ENCODE measurements at places on chromosomes 4 and X. TPM values are rescaled to one million over a fixed set of nuclear protein-coding genes. Genes with fewer than 3 reads are reported as not detected.

DNA sequence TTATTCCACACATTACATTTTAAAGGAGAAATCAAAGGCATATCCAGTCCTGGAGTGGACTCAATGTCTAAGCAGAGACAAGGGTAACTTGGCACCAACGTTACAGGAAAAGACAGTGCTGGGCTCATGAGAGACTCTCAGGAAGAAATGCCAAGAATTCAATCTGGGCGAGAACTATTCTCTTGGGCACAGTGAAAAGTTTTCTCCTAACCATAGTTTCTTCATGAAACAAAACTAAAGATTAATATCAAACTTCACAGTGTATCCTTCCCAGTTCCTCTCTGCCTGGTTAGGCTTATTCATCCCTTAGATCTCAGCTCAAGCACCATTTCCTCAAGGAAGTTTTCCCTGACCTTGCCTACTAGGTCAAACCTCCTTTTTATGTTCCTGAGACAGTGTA, 109.4 kb upstream of the TLL1 start:
- no peaks in the 10 kb centered on the region for H3K36me3 ChIP-seq
- H3K27me3 ChIP-seq, result no peaks in the 10 kb centered on the region
- H3K27ac ChIP-seq, result no peak overlapping the region
- no peak overlapping the region for H3K4me3 ChIP-seq

DNA sequence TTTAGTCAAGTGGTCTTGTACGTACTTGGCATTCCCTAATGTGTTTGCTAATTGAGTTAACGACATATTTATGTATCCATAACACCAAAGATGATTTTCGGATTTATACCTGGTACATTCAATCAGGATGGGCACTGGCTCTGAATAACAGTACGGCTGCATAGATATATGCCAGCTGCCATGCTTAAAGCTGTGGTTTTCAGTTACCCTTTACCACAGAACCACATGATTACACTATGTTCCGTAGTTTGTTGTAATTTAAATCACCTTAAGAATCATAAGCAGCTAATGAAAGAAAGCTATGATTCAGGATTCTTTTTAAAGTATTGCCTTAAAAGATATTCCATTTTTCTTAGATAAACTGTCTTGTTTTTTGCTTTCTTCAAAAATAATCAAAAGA, 53.6 kb downstream of the FIP1L1 start:
- H3K4me1 ChIP-seq, result no peaks in the 10 kb centered on the region
- H3K4me3 ChIP-seq, result no peak overlapping the region
- no peaks in the 10 kb centered on the region for H3K27me3 ChIP-seq
- no peak for DNase-seq

- H3K4me1 ChIP-seq, result no peaks in the 10 kb centered on the region
- DNase-seq, result no peak
- no peak overlapping the region for H3K4me3 ChIP-seq
- no peaks in the 10 kb centered on the region for H3K27me3 ChIP-seq
Measured at GRCh38 chr4:77344784-77345183, 187.8 kb downstream of the CCNG2 start.

DNA sequence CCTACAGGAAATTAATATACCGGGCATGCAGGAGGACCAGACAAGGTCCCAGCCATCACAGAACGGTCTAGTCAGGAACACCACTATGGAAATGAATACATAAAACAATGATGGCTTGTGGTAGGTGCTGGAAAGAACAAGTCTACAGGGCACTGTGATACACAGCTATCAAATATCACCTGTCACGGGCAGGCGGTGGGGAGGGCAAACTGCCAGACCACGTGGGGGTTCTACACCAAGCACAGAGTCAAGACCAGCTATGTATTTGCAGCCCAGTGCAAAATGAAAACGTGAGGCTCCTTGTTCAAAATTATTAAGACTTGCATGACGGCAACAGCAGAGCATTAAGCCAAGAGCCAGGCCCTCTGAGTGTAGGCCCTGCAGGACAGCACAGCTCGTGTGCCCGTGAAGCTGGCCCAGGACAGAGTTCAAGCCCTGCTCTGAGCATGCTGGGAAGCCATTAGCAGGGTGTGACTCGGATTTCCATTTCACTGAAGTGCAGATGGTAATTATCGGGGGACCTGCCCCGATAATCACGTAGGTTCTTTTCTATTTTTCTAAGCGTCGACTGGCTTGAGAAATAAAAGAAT, 83.6 kb downstream of the JAKMIP1 start:
- peaks cover 4% of the 10 kb centered on the region for H3K27me3 ChIP-seq
- DNase-seq, result no peak

TET2 gene
- 7.0 TPM for total RNA-seq

PIR gene
- total RNA-seq, result 9.4 TPM

L1CAM gene
- total RNA-seq, result 0.86 TPM

SPIN4 gene
- total RNA-seq, result 24.5 TPM

All from K562 (cell line).